ENCODE measurements at places on chromosomes 11 and 22.

DNA sequence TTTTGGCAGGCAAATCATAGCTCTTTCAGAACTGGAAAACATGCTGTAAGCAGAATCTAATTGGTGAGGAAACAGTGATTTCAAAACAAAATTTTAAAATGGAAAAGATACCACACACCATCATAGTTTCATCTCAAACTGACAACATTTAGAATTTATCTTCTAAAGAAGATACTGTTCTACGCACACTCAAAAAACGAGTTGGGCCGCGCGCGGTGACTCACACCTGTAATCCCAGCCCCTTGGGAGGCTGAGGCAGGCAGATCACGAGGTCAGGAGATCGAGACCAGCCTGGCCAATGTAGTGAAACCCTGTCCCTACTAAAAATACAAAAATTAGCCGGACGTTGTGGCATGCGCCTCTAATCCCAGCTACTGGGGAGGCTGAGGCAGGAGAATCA, 44.2 kb upstream of the ADSL start:
- no peak for DNase-seq

DNA sequence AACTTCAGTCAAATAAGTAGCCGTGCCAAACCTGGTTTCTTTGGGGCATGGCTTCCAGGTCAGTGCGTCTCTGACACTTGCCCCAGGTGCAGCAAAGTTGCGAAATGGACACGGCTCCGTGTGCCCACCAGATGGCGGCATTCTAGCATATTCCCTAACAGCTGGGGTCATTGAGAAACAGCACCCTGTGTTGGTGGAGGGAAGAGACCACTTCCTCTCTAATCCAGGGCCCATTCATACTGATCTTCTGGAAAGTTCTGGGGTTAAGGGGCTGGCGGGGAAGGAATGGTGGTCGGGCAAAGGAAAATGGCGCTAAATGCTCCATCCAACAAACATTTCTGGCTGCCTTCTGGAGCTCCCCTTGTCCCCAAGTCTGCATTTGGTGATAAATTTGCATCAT, 141.2 kb upstream of the TIMP3 start:
- no peak for DNase-seq

- no peak for DNase-seq
Measured at GRCh38 chr11:119025099-119025473, 5.6 kb downstream of the SLC37A4 start.

- DNase-seq: no peak
Measured at GRCh38 chr11:64248578-64248977, 1.8 kb upstream of the PPP1R14B start.

- DNase-seq: no peak
Measured at GRCh38 chr22:33821290-33821689, 99.0 kb downstream of the LARGE1 start.

DNA sequence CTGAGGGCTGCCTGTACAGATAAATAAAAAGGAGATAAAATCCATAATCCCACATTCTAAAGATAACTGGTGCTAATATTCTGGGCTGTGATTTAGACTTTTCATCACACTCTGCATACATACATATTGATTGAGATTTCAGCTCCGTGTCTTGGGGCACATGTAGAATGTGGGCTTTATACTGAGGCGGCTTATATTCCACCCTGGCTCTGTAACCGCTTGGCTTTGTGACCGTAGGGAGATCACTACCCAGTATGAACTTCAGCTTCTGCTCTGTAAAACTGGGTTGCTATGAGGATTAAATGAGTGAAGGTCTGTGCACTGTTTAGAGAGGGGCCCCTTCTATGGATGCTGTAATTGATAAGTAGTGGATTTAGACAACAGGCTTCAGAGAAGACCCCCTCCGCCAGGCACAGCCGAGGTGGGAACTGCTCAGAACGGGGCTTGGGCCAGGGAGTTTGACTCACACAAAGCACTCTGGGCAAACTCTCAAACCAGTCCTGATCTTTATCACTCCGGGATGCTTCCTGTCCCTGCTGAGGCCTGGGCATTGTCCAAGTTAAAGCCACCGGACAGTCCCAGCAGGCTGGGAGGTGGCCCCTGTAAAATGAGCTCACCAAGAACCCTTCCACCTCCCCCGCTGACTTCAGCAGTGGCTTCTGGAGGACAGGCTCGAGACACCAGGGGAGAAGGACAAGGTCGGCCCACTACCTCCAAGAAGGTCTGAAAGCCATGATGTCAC, 17.2 kb downstream of the KIAA1671 start:
- no peak for DNase-seq

DNA sequence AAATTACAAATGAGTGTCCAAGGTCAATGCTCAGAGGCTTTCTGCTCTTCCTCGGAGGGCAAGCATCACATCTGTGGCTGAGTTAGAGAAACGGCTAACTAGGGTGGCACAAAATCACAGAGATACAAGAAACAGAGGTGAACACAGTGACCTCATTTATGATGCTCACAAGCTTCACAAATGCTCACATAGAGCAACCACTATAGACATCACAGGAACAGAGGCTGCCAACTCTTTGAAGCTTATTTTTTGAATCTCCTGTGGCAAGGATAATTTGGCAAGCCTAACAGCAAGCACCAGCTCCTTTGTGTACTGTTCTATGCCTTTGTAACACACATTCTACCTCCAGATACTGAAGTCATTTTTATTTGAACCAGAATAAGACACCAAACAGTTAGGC, 416.5 kb upstream of the DDI1 start:
- no peak for DNase-seq

DNA sequence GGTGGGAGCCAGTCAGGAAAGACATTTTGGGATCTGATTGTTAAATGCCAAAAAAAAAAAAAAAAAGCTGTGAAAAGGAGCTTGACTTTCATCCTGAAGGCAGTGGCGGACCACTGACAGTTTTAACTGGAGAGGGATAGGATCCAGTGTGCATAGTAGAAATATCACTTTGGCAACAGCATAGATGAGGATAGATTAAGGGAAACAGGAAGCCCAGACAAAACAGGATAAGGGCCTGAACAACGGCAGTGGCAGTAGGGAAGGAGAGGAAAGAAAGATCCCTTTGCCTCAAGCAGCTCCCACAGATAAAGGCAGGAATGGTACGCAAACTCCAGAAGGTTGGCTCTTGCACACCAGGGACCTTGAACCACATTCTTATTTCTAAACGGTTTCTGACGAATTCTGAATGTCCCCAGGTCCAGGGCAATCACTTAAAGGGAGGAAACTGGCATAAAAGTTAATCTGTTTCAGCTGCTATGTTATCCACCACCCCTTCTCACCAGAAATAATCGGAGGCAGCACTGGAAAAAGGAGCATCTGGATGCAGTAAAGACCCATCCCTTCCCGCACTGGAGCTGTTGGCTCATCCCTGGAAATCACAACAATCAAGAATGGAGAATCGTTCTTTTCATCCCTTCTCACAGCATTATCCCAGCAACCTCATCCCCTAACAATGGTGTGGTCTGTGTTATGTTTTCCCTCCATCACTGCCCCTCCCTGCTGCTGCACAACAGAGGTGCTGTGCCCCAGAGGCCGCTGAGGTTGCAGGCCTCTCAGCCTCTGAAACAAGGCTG, 99.1 kb downstream of the GAB2 start:
- no peak for DNase-seq

DNA sequence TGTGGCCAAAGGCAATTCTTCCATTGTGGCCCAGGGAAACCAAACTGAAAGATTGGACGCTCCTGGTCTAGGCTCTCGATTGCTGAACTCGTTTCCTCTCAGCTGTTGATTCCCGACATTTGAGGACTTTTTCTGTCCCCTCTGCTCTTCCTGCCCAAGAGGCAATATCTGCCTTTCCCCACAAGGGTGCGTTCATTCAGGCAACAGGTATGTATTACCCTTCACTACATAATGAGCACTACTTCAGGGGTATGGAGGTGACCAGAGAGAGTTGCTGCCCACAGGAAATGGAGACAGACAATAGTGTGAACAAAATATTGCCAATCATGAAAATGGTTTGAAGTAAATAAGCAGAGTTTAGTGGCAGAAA, 8.2 kb downstream of the PTH start:
- DNase-seq: no peak

DNA sequence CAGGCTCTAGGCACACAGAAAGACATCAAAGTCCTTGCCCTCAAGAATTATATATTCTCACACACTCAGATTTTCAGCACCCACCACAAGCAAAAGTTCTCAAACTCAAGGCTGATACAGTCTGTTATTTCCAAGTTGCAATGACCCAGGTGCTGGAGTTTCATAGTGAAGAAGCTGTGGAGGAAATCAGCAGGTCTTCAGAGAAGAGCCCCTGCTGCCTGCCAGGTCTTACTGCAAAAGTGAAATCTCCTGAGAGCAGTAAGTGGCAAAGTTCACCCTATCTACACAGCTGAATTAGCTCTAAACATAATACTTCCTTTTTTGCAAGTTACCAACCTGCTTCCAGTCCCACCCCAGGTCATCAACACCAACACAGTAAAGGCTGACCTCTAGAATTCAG, 64.6 kb downstream of the RPL27A start:
- no peak for DNase-seq

DNA sequence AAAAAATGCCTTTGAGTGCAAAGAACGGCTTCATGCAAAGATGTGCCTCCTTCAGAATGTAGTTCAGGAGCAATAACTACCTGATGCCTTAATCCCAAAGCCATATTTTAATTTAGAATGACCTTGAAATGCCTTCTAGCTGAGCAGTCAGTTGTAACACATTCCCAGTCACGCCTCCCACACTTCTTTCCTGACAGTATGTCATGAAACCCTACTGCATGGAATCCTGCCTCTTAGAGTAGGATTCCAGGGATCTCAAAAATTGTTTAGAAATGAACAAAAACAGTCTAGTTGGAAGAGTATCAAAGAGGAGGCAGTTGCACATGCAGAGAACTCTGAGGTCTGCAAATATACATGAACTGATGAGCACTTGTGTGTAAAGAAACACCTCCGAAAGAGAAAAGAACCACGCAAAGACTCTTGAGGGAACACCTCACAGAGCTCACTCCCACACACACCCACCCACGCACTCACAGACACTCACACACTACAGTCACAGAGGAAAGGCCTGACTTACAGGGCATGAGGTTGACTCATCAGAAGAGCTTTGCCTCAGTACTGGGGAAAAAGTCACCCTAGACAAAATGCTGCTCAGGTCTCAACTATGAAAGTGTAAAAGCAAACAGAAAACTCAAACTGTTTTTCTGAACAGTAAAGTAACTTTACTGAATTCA, 77.4 kb downstream of the GGTLC2 start:
- no peak for DNase-seq

GRCh38 chr11:94424011-94424410, 22.8 kb upstream of the GPR83 start:
- no peak for DNase-seq
